ENCODE measurements at places on chromosomes 1 and 21.

DNA sequence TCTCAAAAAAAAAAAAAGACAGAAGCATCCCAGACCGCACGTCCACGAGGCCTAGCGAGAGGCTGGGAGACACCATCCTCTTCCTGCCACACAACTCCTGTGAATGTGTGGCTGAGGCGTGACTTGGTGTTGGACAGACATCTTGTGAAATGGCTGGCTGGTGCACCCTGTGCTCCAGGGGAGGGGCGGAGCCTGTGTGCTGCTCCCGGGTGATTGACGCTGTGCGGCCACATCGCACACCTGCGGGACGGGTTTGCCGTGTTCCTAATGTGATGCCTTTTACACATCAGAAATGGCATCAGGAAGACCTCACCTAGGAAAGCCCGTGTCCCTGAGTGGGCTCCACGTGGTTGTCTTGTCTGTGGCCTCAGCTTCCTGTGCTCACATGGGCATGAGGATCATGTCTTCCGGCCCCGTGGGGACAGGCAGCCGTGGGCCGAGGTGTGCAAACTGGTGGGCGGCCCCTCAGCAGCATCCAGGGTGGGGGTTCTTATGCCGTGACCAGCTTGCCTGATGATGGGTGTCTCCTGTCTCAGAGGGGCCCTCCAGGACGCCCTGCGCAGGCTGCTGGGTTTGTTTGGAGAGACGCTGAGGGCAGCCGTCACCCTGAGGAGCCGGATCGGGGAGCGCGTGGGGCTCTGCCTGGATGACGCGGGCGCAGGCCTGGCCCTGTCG, 64.4 kb downstream of the PCNT start:
- DNase-seq: no peak

GRCh38 chr1:59089036-59089798, 207.7 kb upstream of the FGGY start:
- DNase-seq: no peak

GRCh38 chr1:110280804-110281203, 58.4 kb upstream of the RBM15 start:
- no peak for DNase-seq

GRCh38 chr1:28039341-28039740, 49.1 kb downstream of the EYA3 start:
- no peak for DNase-seq

DNA sequence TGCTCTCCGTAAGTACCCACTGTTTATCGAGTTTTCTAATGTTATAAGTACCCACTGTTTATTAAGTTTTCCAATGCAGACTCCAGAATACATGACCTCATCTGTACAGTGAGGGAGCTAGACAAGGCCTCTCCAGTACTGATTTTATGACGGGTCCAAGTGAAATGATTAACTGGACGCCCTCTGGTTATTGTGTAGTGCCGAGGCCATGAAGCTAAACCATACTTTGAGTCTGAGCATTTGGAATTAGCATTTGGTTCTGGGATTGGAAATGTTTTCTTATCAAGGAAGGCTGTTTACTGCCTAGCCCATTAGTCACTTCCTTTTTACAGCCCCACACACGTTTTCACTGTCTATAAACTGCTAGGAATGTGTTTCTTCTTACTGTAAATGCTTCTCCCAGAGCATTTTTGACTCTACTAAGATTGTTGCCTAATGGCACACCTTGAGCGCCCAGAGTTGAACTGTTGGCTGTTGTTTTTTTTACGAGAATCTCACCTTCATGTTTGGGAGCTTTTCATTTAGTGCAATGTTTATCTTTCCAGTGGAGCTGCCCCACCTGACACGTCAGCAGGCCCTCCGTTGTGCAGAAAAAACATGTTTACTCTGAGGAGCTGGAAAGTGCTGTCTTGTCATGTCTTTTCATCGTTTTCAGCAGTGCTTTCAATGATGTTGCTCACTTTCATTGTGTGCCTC, 26.9 kb downstream of the SPATA46 start:
- no peak for DNase-seq

- no peak for DNase-seq
Observed at GRCh38 chr1:192497214-192497794, 78.3 kb upstream of the RGS1 start.

DNA sequence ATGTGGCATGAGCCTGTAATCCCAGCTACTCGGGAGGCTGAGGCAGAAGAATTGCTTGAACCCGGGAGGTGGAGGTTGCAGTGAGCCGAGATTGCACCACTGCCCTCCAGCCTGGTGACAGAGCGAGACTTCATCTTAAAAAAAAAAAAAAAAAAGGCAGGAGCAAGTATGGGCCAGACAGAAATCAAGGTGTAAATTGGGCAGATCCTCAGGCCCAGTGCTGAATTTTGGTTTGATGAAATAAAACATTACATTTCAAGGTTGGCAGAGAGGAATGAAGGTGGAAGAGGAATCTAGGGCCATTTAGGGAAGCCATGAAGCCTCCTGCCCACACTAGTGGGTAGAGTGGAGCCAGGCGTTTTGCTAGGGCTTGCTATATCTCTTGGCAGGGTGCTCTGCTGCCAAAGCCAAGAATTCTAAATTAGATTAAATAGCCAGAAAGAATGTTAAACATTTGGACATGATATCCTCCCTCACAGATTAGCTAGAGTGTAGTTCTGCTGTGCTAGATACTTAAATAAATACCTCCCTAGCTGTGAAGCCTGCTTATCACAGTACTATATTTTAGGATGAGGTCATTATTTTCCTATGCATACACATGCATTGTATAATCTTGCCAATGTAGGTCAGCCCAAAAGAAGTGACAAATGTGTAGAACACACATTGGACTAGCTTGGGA, 16.6 kb upstream of the LGALS8 start:
- DNase-seq: no peak

DNA sequence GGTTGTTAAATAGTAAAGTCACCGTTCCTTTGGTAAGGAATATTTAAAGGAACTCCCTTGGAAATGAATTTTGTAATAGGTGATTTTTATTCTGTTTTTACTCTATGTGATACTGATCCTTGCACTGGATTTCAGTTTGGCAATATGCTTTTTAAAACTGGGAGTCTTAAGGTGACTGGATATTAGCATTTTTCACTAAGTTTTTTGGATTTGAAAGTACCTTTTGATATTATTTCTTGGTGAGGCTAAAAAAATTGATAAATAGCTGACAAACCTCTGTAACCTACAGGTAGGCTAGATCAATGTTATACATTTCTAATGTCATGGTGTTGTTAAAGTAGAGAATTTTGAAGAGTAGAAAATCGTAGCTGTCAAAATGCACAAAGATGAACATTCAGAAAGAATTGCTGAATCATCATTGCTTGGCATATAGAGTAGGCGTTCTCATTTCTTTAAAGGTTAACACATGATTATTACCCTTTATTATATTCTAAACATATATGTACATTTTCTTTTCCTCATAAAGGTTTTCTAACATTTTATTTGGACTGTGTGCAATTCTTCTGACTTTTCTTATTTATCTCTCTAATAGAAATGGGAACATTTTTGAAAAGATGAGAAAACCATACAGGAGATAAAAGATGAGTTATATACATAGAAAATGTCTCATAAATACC, 1.5 kb upstream of the DNAJB4 start:
- no peak for DNase-seq

DNA sequence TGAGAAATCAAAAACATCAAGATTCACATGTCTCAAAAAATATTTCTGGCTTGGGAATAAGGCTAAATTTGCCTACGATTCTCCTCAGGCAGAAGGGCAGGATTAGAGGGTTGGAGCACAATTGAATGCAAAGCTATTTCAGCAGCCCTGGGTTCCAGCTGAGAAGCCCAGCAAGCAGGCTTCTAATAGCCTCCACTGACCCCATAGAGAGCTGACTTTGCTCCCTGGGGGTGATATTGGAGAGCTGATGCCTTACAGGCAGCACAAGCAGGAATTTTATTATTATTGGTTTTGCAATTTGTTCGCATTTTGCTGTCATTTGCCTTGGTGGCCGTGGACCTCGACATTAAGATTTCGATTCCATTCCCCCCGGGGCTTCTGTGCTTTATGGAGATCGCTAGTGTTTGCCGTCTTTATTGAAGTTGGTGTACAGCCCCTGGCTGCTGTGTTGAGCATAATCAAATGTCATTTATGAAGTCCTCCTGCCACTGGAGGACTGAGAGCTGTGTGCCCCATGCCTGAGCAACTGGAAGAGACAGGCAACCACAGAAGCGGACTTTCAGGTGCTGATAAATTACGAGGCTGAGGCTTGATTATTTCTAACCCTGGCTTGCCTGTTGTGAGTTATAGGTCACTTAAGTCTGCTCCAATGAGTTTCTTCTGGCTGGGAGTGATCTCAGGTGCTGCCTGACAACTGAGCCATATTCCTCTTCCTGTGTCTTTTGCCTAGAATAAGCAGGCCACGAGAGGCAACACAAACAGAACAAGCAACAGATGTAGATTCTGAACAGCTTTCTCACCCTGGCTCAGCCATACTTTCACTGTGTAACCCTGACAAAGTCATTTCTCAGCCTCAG, 518.4 kb upstream of the CAMK1G start:
- no peak for DNase-seq

DNA sequence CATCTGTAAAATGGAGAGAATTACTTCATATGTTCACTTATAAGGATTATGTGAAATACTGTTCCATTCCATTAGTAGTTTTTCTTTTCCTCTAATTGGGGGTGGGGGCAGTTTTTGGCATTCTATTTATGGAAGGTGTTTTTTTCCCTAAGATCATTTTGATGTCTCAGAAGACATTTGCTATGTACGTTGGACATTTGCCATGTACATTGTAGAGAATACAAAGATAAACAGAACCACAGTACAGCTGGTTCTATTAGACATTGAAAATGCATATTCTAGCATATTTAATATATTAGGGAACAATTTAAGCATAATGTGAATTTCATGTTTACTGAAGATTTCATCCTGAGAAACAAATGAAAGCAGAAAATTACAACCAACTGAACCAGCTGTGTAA, 98.5 kb downstream of the PTBP2 start:
- DNase-seq: no peak

DNA sequence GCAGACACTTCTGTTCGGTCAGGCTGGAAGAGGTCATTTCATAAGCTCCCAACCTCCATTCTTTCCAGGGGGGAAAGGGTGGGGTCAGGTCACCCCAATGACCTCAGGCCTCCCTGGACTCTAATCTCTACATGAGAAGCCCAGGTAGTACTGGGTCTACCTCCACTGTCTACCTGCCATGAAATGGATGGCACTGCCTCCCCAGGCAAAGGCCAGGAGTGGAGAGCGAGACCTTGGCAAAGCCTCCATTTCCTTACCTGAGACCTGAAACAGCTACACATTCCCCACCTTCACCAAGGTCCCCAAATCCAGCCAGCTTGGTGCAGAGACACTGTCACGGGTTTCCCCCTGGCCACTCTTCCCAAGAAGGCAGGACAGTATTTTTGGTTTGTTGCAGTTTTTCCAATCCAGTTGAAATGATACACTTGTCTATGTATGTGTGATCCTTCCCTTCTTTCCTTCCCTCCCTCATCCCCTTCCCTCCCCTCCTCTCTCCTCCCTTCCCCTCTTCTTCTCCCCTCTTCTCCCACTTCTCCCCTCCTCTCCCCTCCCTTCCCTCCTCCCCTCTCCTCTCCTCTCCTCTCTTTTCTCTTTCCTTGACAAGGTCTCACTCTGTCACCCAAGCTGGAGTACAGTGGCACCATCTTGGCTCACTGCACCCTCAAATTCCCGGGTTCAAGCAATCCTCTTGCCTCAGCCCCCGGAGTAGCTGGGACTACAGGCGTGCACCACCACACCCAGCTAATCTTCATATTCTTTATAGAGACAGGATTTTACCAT, 16.1 kb downstream of the BTG2 start:
- DNase-seq: no peak

DNA sequence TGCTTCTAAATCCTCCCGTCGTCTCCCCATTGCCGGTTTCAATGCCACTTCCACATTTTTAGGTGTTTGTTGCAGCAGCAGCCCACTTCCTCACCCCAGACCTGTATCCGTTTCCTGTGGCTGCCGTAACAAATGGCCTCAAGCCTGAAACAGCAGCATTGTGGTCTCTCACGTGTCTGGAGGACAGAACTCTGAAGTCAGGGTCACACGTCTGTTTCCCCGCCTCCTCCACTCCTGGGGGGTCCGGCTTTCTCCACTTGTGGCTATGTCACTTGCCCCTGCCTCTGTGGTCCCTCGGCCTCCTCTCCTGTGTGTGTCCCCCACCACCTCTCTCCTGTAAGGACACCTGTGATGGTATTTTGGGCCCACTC, 21.8 kb downstream of the TRPM2 start:
- peak; percentile 75 for DNase-seq

DNA sequence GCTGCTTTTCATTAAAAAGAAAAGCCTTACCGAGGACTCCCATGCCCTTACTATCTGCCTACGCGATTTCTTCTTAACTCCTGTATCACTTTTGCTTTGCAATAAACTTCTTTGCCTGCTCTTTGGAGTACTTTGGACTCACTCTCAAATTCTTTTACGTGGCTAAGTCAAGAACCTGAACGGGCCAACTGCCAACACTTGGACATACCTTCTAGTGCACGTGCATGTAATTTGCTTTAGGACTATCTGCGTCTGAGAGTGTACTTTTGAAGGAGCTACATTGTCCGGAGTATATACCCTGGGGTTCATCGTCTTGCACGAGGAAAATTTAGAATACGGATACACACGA, 3.6 kb upstream of the OTUD3 start:
- DNase-seq: no peak

DNA sequence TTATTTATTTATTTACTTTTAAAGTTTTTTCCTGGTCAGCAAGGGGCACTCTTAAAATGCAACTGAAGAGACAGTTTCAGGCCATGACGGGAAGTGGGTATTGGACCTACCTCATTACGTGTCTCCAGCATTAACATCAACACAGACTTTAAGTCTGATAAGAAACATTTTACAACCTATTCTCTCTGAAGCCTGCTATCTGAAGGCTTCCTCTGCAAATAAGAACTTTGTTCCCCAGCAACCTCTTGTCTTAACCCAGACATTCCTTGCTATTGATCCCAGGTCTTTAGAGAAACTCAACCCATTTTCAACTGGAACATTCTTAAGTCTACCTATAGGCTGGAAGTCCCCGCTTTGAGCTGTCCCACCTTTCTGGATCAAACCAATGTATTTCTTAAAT, 258.3 kb upstream of the TMPRSS15 start:
- no peak for DNase-seq

GRCh38 chr1:211589782-211590721, 11.1 kb upstream of the SLC30A1 start:
- DNase-seq: no peak

- DNase-seq: no peak
Observed at GRCh38 chr1:8702472-8702849, 115.0 kb downstream of the RERE start.

- no peak for DNase-seq
Observed at GRCh38 chr1:23102289-23102688, 66.4 kb downstream of the LUZP1 start.

DNA sequence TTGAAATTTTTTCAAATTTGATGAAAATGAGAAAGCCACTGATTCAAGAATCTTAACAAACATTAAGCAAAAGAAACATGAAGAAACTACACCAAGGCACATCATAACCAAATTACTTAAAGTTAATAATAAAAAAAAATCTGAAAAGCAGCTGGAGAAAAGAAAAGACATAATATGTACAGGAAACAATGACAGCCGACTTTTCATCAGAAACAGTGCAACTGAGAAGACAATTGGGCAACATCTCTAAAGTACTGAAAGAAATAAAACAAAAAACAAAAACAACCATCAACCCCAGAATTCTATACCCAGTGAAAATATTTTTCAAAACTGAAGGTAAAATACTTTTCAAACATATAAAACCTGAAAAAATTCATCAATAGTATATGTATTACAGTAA, 73.8 kb upstream of the DMRTA2 start:
- DNase-seq: no peak

GRCh38 chr1:79524126-79524525, 517.6 kb upstream of the ADGRL4 start:
- DNase-seq: no peak

GRCh38 chr1:2539312-2539907, 9.3 kb upstream of the HES5 start:
- DNase-seq: no peak

Data from posterior cingulate gyrus (tissue), 11 donors.